ENCODE measurements at places on chromosomes 5 and 9.

GRCh38 chr5:155189981-155190380 lies 176.4 kb downstream of the KIF4B start:
- DNase-seq: no peak

DNA sequence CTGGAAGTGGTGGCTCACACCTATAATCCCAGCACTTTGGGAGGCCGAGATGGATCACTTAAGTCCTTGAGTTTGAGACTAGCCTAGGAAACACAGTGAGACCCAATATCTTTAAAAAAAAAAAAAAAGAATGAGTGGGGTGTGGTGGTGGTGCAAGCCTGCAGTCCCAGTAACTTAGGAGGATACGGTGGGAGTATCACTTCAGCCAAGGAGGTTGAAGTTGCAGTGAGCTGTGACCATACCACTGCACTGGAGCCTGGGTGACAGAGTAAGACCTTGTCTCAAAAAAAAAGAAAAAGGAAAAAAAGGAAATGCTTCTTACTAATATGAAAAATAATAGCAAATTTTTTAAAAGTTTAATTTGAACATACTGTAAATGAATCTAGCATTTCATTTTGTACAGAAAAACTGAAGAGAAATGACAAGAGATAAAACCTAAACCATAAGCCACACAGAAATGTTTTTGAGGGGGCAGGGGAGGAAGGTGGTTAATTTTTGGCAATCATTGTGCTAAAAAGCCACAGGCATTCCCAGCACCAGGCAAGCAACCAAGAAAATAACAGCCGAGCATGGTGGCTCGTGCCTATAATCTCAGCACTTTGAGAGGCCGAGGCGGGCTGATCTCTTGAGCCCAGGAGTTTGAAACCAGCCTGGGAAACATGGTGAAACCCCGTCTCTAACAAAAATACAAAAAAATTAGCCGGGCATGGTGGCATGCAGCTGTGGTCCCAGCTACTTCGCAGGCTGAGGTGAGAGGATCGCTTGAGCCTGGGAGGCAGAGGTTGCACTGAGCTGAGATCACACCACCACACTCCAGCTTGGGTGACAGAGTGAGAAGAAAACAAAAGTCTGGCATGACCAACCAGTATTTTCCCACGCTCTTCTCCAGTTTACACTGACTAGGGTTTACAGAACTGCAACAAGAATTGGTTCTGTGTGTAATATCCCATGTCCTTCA lies 114.5 kb upstream of the NR5A1 start:
- DNase-seq: no peak

- no peak for DNase-seq
Measured at GRCh38 chr5:131081374-131081773, 83.7 kb downstream of the HINT1 start.

- DNase-seq: no peak
Measured at GRCh38 chr9:131880833-131881583, 141.1 kb upstream of the RAPGEF1 start.

GRCh38 chr5:111158105-111158744 lies 66.0 kb upstream of the CAMK4 start:
- DNase-seq: peak; percentile 70

- DNase-seq: no peak
Measured at GRCh38 chr9:22037954-22038690, 29.0 kb upstream of the CDKN2B start.

DNA sequence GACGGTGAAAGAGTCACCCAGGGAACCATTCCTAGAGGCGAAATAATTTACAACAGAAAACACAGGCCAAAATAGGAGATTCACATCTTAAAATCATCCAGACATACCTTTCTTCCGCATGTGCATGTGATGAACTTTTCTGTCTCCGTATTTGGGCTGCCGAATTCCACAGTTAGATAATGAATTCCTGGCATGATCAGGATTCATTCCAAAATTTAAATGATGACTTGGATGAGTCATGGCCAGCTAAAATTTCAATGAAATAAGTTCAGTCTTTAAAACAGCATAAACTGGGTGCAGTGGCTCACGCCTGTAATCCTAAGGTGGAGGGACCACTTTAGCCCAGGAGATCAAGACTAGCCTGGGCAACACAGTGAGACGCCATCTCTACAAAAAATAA lies 82.7 kb downstream of the DROSHA start:
- DNase-seq: no peak

DNA sequence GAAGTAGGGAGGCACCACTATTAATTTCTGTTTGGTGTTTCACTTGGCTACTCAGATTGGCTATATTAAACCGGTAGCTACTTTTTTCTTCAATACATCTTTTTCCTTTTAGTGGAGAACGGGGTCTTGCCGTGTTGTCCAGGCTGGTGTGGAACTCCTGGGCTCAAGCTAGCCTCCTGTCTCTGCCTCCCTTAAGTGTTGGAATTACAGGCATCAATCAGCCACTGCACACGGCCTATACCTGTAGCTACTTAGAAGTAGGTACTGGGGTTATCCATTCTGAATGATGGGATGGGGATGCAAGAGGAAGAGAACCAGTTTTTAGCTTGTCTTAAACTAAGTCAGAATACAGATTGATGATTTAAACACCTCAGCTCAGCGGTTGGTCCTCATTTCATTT lies 1.7 kb downstream of the UBE2D2 start:
- DNase-seq: no peak

DNA sequence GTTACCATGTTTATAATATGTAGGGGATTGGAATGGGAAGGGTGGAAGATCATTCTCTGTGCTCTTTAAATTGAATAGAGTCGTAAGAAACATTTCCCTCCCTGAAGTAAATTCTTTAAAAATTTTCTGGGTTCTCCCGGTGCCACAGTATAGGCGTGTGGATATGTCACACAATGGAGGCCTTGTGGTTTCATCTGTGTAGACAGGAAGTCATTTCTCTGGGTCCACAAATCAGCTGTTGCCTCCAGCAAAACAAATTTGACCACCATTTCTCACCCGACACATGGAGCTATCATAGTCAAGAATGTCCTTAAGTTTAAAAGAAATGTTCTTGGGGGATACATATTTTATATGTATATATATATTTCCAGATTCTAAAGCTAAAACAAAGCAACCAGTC lies 17.4 kb downstream of the CEP78 start:
- no peak for DNase-seq

GRCh38 chr5:134129411-134130238 lies 15.1 kb downstream of the TCF7 start:
- DNase-seq: no peak

DNA sequence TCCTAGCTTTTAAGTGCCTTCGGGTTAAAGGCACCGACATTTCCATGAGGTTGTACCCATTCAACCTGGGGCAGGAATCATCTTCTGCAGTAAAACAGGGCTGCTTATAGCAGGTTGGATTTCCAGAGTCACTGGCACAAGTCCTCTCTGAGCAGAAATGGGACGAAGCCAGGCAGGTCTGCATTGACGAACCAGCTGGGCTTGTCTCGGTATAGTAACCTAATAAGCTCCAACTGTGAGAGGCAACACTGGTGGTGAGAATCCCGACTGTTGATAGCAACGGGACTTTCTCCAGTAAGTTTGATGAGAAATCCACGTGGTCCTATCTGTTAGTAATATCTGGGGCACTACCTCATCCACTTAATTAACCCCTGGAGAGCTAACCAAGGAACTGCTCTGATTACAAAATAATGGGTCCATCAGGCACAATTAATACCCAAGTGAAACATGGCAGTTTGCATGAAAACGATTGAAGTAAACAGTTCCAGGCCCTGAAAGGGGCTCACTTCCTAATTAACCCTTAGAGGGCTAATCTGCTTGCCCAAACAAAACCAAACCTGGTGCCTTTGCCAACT lies 491.0 kb upstream of the C9orf72 start:
- DNase-seq: no peak

GRCh38 chr5:53713978-53714666 lies 153.7 kb downstream of the NDUFS4 start:
- DNase-seq: no peak

DNA sequence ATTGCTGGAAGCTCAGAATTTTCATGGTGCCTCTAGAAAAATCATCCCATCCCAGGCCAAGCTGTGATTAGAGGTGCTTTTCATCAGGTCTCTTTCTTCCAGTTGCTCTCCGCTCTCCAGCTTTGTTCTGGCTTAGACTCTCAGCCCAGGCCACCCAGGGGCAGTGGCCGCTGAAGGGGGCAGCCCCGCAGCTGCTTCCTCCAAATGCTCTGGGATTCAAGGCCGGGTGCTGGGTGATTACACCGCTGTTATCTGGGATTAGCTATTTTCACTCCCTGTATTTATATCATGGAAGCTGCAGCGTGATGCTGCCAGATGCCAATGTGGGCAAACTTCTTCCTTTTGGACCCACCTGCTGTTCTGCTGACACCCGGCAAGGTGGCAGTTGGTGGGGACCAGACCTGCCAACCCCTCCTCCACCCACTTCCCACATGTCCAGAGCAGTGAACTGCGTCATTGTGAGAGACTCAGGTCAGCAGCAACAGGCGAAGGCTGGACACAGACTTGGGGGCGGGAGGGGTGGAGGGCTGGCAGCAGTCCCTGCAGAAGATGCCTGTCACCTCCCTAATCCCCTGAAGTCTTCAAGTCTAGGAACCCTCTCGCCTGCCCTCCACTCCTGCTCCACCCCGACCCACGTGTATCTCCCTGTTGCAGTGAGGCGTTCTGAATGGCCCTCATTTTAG lies 33.9 kb upstream of the NKX2-5 start:
- DNase-seq: peak; percentile 71

- no peak for DNase-seq
Measured at GRCh38 chr5:169091396-169091980, 209.5 kb downstream of the SLIT3 start.

GRCh38 chr5:90131383-90132133 lies 278.0 kb downstream of the CETN3 start:
- DNase-seq: no peak

- no peak for DNase-seq
Measured at GRCh38 chr5:13994621-13995253, 50.2 kb upstream of the DNAH5 start.

- DNase-seq: no peak
Measured at GRCh38 chr5:169583101-169583423, 511 bp upstream of the SPDL1 start.

GRCh38 chr5:7845557-7845956 lies 5.4 kb downstream of the CFAP90 start:
- DNase-seq: no peak

DNA sequence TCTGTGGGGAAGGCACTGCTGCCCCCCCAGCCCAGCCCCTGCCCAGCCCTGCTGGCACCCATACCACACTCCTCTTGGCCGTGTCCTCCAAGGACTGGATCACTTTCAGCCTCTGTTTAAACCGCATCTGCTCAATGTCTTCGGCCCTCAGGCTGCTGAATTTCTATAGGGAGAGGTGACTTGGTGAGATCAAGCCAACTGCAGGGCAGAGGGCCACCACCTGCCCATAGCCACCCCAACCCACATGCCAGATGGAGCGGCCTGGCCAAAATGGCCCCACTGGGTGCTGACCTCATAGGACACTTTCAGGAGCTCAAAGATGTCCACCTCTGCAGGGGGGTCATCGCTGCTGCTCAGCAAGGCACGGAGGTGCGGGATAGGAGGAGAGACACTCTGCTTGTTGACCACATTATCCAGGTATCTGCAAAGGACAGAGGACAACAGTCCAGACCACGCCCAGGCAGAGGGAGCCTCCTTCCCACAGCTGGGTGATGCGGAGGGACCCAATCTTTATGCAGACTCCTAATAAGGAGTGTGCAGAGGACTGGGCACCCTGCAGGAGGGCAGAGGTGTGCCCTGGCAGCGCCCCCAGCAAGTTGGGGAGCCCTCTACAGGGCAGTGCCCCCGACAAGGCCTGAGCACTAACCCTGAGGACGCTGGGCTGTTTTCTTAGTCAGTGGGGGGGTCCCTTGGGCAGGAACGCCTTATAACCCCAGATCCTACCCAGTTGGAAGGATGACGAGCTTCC lies 14.4 kb upstream of the MRNIP start:
- no peak for DNase-seq

- DNase-seq: no peak
Measured at GRCh38 chr5:89597878-89598277, 714.9 kb upstream of the MEF2C start.

DNA sequence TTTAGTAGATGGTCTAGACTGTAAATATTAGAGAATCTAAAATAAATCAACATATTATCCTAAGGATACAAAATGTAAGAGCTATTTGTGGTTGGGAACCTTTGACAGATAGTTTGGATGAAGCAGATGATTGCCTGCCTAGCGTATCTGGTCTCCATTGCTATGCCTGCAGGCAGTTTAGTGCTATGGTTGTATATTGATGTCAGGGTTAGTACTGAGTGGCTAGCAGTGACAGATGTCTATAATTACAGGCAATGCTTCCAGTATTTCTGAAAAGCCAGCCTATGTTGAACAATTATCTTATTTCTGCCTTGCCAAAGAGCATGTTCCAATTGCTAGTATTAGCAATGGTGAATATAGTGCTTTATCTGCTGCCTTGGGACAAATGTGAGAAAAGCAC lies 151.3 kb upstream of the TLX3 start:
- no peak for DNase-seq

- DNase-seq: no peak
Measured at GRCh38 chr5:74145951-74146350, 494.6 kb downstream of the ENC1 start.

GRCh38 chr9:78614892-78615291 lies 318.0 kb downstream of the PSAT1 start:
- DNase-seq: no peak

DNA sequence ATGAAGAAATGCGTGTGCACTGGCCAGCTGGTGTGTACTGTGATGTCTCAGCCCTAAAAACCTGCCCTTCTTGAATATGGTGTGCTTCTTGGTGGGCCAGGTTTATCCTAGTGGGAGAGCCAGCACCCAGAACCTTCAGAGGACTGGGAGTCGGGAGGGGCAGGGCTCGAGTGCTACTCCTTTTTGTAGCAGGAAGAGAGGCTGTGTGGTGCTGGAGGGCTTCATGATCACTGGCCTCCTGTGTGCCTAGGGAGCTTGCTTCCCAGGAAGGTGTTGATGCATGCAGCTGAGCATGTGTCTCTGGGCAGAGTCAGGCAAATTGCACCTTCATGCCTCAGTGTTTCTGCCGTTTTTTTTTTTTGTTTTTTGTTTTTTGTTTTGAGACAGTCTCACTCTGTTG lies 20.0 kb downstream of the PHF2 start:
- no peak for DNase-seq

DNA sequence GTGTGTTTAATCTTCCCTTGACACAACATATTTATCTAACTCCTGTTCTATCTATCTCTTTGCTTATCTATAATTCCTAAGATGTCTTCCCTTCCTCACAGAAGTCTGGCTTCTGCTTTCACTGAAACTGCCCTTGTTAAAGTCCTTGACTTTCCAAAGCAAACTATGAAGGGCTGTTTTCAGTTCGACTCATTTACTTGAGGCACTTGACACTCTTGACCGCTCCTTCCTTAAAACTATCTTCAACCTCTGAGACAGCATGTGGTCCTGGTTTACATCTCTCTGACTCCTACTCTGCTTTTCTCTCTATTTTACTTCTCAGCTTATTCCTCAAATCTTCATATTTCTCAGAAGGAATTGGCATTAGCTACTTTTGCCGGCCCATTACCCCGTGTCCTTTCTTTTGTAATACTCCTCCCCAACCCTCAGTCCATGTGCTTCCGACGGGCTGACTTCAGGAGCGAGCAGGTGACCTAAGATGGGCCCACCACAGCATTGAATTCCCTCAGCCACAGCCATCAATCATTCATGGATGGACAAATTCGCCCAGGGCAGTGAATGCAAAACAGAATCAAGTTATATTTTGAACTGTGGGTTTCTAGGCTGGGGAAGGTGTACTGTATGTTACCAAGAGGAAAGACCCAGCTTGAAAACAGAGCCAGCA lies 1089.2 kb downstream of the PTPRD start:
- no peak for DNase-seq

- DNase-seq: no peak
Measured at GRCh38 chr5:143583409-143583808, 179.9 kb upstream of the NR3C1 start.
